ENCODE measurements at places on chromosomes 2 and 18. TPM values are rescaled to one million over a fixed set of nuclear protein-coding genes. Genes with fewer than 3 reads are reported as not detected.

DNA sequence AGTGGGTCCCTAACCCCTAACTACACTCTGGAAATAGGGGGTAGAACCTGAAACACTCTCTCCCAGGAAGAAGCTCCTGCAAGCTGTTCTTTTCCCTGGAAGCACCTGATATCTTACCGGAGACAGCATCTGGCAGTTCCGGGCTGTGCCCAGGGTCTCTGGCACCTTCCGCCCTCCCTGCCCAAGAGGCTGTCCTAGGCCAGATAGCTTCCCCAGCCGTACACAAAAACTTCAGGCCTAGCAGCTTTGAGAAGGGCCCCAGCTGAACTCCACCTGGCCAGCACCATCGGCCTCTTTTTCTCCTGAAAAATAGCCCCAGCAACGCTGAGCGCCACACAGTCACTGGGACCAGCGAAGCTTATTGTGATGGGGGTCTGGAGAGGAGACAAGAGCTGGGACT is 9.7 kb downstream of the OSR1 start:
- DNase-seq: no peak

DNA sequence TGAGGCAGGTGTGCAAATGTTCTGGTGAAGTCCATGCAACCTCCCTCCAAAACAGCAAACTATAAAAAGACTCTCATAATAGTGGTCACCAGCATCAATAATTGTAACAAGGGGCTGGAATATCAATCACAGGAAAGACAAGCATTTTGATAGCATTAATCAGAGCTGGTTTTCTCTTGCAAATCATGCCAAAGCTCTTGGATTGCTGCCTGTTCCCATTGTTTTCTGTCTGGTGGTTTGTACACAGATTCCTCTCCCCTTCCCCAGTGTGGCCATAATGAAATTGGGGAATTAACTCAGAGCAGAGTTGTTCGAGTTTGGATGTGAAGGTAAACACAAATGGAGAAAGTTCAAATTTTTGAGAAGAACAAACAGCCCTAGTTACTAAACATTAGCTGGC is 134.2 kb downstream of the CDCA7 start:
- DNase-seq: no peak

DNA sequence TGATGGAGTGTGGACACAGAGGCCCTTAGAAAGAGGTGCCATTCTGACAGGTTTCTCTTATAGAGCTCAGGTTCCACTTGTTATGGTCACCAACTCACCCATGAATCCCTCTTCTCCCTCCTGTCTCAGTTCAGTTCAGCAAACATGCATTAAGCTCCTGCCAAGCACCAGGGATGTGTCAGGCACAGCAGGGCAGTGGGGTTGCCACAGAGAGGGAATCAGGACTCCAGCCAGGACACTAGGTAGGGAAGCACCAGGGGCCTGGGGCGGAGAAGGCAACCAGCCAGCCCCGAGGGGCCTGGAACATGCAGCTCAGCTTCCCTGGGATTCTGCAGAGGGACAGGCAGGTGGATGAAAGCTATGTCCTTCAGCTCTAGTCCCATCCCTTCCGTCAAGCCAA is 44.6 kb downstream of the TOGARAM2 start:
- no peak for DNase-seq

Gene GCG
- total RNA-seq: not detected

DNA sequence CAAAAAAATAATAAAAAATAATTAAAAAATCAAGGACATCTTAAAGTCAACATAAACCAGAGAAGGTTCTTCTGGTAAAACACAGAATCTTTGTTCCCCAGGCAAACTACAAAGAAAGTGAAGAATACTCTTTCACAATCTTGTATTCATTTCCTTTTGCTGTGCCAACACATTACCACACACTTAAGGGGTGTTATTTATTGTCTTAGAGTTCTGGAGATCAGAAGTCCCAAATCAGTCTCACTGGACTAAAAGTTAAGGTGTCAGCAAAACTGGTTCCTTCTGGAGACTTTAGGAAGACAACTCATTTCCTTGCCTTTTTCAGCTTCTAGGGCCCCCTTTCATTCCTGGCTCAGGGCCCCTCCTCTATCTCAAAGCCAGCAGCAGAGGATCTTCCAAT is 12.2 kb upstream of the CAB39 start:
- DNase-seq: no peak

Gene KIF1A
- total RNA-seq: 3.5 TPM

GRCh38 chr2:85659324-85659981 is 8.5 kb downstream of the SFTPB start:
- no peak for DNase-seq

Gene ABHD1
- total RNA-seq: 3.9 TPM

DNA sequence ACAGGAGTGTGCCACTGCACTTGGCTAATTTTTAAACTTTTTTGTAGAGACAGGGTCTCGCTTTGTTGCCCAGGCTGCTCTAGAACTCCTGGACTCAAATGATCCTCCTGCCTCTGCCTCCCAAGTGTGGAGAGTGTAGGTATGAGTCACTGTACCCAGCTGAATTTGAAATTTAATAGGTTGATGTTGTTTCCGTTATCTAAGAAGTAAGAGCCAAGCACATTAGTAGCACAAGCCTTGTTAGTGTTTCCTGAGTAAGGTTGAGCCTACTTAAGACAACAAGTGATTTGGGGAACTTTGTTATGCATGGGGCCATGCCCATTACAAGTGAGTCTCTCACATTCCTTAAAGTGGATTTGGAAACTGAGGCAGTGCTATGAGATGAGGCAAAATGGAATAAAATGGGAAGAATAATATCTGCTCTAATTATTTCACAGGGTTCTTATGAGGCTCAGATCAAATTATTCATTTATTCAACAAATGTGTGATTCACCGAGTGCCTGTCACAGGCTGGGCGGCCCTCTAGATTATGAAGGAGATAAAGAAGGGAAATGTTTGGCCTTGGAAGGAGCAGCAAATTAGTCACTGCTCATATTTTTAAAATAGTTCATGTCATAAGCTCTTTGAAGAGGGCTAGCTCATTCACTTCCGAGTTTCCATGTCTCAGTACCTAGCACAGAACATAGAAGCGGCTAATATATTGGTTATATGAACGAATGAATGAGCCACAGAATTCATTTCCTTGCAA is 217.2 kb downstream of the LDLRAD4 start:
- no peak for DNase-seq

GRCh38 chr2:20589975-20590703 is 60.8 kb downstream of the HS1BP3 start:
- no peak for DNase-seq

Gene KCNF1
- not detected for total RNA-seq

Gene TMEM198
- total RNA-seq: 4.7 TPM

DNA sequence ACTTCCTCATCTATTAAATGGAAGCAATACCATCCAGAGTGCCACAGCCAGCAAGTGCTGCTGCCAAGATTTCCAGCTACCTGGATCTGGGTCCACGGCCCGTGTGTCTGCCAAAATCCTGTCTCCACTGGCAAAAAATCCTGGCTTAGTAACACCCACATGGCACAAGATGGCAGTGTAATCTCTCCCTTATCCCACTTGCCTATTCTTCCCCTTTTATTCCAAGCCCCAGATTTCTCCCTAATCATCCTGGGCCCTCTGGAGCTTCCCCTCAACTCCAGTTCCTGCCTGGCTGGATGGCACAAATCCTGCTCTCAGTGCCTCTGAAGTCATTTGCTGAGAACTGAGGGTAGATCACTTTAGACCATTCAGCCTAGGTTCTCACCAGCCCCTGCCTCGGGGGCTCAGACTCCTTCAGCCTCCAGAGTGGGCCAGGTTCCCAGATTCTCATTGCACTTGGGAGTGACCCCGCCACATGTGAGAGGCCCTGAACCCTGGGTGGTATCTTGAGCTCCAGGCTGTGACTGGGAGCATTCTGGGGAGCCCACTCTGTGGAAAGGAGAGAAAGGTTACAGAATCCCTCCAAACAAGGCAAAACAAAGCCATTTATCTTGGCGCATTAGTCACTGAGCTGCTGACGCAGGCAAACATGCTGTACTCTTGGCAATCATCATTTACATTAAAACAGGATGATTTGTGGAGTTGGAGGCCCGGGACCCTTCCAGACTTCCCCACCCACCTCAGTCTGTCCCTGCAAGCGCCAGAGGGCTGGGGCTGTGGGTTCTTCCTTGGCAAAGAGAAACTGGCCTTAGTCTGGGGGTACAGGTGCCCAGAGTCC is 325.8 kb downstream of the DYSF start:
- no peak for DNase-seq

Gene DSG1
- total RNA-seq: 1.0 TPM

Gene KLHL30
- total RNA-seq: 23.0 TPM

Gene PCARE
- 1.6 TPM for total RNA-seq
